ENCODE measurements at places on chromosomes 4 and X.

- no peak for DNase-seq
These were observed 66.7 kb downstream of the DHX15 start for GRCh38 chr4:24517676-24518075.

- no peak for DNase-seq
These were observed 1.0 kb downstream of the TNIP2 start for GRCh38 chr4:2754848-2755819.

DNA sequence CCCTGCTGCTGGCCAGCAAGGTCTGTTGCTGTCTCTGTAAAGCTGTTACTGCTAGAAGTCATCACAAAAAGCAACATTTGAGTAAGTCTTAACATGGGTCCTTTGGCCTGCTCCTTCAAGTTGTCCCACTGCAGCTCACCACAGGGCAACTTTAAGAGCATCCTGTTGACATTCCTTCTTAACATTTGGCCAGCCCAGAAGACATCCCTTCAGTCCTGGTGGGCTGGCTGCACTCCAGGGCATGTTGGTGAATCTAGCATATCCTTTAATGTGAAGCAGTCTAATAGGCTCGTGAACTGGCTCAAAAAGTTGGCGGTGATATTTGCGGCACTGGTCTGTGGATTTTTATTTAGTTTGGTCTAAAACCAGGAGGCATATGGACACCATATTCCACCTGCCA is 92.2 kb upstream of the MAML3 start:
- DNase-seq, result no peak

DNA sequence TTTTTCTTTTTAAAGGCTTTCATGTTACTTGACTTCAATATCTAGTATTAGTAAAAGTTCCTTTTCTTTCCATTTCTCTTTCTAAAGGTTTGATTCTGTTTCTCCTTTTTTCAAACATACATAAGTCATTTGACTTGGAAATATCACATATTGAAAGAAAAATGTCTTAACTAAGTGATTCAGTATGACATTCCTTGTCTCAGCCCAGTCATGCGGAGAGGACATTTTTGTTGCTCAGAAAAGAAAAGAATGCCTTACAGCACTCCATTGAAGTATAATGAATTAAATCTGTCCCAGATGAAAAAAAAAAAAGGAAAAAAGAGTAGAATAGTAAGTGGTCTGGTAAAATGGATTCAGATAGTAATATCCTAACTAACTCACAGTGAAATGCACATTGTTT is 466.1 kb downstream of the ADGRL3 start:
- DNase-seq, result no peak

DNA sequence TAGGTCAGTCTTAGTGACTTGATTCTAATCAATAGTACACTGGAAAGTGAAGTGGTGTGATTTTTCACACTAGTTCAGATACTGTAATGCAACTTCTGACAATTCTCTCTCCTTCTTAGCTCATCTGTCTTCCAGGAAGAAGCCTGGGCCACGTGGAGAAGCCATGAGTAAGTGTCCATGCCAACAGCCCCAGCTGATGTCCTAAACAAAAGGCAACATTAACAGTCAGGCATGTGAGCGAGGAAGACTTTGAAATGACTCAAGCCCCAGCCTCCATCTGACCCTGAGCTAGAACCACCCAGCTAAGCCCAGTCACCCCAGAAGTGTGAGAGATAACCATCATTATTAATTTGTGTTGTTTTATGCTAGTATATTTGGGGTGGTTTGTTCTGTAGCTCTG is 115.7 kb upstream of the MAGEB16 start:
- no peak for DNase-seq

GRCh38 chrX:17174671-17175070 is 200.3 kb upstream of the NHS start:
- DNase-seq, result no peak

DNA sequence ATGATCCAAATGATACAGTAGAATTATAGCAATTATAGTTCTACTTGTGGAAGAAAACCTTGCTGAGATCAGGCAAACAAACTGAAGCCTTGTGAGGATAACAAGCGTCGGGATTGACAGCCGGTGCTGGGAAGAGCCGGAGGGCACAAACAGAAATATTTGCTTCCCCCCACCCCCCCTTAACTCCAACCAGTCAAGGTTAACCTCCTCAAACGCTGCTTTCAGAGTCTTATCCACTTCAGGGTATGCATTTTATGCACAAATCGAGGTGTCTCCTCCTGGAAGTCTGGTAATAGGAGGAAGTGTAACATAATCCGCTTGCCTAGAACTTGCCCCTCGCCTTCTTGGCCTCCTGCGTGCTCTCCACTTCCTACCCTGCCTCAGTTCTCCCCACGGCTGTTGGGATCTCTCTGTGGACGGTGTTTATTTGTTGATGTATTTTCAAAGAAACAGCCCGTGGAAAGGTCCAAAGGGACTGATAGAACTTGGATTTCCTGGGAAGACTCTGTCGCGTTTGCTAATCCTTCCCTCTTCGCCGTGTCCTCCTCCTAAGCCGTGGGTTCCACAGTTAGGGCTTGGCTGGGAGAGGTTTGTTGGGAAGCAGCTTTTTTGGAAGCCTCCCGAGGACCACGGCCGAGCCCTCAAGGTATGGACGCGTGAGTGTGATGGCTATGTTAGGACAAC is 4.1 kb upstream of the ARX start:
- no peak for DNase-seq

DNA sequence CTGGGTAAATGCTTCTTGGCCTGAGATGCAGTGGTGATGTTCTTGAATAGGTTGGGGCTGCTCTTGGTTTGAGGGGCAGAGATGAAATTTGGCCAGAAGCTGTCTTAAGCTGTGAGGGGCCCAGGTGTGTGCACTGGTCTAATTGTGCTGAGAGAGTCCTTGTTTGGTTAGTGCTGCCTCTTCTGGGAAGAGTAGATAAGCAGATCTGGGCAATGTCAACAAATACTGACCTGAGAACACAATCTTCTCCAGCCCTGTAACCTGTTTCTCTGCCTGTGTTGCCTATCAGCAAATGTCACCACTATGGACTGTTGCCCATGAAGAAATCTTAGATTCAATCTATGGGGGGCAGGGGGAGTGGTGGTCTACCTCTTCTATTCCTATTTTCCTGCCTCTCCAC is 17.2 kb upstream of the USP27X start:
- no peak for DNase-seq

DNA sequence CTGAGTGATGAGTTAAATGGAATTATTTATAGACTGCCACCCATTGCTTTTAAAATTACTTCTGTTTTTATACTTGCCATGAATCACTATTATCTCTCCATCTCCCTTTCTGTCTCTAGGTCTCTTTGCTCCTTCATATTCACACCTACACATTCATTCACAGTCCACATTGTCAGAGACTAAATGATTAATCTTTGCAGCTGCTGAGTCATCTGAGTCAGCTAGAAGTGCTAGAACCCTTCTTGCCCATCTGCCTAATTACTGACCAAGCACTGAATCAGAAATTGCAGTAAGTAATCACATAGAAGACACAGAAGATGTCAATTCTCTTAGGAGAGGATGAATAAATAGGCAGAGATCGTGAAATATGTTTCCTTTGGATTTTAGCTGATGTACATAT is 31.6 kb upstream of the RPS6KA6 start:
- DNase-seq, result no peak

DNA sequence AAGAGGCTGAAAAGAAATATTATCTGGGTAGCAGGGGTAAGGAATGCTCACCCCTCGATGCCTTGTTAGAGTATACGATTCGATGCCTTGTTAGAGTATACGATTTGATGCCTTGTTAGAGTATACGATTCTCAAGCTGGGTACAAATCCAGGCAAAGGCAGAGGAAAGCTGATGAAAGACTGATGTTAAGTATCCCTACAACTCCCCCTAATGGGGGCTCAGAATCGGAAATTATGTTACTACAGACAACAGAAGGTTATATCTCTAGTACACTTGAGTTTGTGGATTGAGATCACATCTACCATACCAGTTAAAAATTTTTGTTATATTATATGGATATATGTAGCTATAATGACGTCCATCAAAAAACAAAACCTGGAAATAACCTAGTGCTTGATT is 4.8 kb downstream of the LRRC66 start:
- no peak for DNase-seq

DNA sequence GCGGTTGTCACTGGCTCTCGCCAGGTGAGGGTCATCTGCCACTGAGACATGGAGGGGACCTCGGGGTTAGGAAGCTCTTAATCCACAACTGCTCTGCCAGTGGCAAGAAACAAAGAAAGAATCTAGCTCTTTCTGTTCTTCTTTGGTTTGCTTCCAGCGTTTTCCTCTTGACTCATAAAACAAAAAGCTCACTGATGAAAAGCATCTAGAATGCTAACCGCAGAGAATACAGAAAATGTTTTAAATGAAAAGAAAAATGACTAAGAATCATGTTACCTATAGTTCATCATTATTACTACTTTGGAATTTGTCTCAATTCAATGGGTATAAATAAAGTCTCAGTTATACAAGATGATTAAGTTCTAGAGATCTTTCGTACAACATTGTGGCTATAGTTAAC is 274.8 kb upstream of the TENM3 start:
- DNase-seq, result no peak

DNA sequence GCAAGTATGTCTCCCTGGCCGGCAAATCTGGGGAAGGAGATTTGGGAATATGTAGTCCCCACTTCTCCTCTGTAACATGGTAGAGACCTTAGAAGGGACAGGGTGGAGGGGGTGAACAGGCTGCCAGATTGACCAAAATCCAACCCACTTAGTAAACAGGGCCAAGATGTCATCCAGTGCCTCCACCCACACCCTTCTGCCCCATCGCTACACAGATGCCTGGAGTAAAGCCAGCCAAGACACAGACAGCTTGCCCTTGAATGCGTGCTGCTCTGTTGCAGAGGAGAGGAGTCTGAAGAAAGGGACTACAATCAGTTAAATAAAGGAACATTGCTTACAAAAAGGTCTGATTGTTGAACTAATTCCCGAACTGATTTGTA is 160.1 kb upstream of the LDB2 start:
- DNase-seq, result no peak

DNA sequence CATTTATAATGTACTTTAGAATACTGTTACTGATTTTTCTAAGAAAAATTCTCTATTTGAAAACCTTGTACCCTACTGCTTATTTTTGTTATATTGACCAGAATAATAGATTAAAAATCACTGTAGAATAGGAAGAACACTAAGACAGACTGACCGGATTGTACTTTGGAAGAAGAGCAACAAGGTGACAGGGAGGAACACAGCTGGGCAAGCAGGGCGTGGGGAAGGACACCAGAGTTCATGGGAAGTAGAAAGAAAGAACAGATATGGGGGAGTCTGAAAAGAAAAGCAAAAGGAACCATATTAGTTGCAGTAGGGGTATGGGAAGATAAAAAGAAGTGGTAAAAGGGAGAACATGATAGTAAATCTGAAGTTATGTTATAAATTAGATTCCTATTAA is 38.6 kb downstream of the TXK start:
- DNase-seq, result no peak

DNA sequence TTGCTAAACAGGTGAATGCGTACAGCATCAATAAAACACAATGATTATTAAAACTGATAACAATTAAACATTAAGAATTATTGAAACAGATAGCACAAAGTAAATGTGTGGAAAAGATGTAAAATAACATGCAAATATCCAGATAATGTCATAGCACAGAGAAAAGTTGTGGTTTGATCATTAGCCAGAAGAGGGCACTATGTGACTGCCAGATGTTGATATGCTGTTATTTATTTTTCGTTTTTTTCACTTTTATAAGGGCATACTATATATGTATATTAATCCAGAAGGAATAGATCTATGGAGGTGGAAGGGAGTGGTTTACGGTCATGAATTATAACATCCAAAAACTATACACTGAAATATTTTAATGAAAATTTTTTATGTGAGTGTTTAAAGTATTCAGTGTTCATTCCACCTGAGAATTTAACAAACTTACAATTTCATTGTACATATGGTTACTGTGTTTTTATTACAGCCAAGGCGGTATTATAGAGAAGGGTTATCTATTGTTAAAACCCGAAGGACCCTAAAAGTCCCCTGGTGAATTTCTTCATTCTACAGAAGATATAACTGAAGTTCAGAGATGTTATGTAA is 211.9 kb upstream of the UGT8 start:
- no peak for DNase-seq

DNA sequence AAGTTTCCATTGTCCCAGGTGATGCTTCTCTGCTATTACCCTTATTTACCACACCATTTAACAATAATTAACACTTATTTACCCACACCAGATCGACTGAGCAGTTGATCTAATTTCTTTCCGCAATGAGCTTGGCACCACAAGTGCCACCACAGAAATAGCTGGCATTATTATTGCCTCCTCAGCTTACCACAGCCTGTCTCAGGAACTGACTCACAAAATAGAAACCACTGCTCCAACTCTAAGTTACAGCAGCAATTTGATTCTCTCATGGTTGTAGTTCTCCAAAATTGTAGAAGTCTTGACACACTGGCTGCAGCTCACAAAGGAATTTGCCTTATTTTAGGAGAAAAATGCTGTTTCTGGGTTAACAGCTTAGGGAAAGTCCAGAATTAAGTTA is 22.5 kb downstream of the ZNF721 start:
- no peak for DNase-seq

DNA sequence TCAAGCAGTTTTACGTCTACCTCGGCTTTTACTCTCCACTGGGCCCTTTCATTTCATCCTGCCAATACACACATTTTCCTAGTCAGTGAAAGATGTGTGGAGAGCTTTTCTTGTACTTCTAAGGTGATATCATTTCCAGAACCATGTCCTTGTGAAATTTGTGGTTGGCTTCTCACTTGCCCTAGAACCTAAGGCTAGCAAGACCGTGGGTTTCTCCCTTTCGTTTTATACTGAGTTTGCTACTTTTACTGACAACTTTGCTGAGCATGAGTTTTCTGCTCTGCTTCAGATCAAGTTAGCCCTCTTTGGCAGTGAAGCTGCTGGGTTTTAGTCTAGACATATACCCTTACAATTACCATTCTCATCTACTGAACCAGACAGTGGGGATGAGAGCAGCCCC is 95.7 kb upstream of the FRMPD4 start:
- DNase-seq, result no peak

- DNase-seq, result peak; percentile 40
These were observed 24.4 kb upstream of the DYNLT3 start for GRCh38 chrX:37871626-37872302.

GRCh38 chrX:49214416-49214815 is 14.4 kb upstream of the SYP start:
- no peak for DNase-seq

DNA sequence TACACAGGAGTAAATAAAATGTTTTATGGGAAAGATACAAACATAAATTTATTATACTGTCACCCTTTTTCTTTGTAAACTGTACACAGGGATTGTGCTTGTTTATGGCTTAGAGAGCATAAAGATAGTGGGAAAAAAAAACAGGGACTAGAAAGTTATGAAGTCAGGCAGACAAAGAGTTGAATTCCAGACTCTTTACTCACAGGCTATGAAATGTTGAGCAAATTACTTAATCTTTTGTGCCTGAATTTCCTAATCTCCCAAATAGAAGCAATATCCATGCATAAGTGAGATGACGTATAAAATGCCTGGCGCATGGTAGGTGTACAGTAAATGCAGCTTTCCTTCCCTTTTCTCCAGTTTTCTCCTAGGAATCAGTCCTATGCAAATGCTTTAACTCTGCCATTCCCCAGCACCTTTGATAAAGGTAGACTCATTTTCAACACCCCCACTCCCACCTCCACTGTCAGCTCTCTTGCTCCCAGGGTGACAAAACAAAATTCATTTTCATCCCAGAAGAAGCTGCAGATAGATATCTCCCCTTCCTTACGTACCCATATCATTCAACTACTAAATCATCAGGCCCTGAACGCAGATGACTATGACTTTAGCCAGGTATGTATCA is 44.5 kb upstream of the BTC start:
- DNase-seq, result no peak

GRCh38 chr4:121156822-121157769 is 7.0 kb downstream of the TNIP3 start:
- DNase-seq, result peak; percentile 43

- DNase-seq, result no peak
These were observed 377.3 kb downstream of the ARAP2 start for GRCh38 chr4:35867057-35867456.

Measured in activated T-cell treated with anti-CD3 and anti-CD28 coated beads, Interleukin-2, amount 50 U/mL, for 48 hours (primary cell).